ENCODE measurements at places on chromosomes 5 and 9.
A peak's percentile ranks its signal among the peaks of the same experiment; 100 is the strongest.

DNA sequence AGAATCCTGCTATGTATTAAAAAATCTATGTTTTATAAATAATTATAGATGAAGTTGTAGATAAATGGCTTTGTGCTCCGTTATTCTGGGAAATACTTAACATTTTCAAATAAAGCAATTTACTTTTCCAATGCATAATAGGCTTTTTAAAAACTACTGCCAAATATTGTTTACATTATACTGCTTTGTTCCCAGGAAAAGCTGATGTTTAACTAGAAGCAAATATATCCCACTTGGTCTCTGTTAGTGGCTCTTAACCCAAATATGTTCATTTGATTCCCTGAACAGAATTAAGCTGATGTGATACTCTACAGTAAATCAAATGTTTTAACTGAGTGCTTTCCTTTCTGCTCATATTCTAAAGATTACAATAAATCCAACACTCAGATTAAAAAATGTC, 326.3 kb downstream of the SLCO4C1 start:
- DNase-seq, result peak; percentile 29

- no peak for DNase-seq
Observed at GRCh38 chr9:69066955-69067354, 31.4 kb downstream of the FXN start.

- no peak for DNase-seq
Observed at GRCh38 chr5:115641948-115642347, 16.1 kb upstream of the TMED7 start.

- no peak for DNase-seq
Observed at GRCh38 chr9:95090871-95091577, 226.5 kb downstream of the FANCC start.

DNA sequence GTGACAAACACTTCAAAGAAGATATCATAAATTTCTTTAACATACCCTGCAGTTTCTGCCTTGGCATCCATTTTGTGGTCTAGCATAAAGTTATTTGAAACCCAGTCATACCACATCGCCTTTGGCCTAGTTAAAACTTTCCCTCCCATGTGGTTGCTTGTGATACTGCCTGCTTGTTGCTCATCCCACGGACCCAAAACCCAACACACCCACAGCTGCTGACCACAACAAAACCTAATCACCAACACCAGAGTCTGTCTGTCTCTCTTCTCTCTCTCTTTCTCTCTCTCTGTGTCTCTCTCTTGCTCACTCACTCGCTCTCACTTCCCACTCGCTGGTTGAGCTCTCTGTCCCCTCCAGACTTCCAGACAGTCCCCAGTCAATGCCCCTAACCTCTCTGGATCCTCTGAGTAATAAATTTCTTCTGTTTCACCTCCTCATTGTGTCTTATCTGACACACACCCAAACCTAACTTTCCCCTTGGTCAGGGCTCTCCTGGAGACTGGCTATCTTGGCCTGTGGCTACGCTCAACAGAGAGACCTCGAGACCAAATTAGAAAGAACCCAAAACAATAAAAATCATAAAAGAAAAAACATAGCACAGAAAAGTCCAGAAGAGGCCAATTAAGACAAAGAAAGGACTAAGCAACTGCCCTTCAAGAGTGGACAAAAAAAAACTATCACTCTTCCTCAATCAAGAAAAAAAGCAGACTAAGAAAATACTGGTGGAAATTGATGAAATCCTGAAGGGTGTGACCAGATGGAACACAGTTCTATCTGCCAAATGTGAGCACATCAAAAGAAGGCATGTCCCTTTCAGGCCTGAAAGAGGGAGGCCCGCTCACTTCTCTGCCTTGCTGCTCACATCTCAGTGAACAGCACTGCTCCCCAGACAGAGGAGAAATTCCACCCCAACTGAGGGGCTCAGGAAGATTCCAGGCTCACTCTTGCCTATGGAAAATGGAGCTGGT, 41.5 kb downstream of the TTLL11 start:
- no peak for DNase-seq

All from NCI-H1092 treated with DMSO at 0.1 percent for 48 hours (cell line).